ENCODE measurements at places on chromosomes 1 and 21. TPM values are rescaled to one million over a fixed set of nuclear protein-coding genes. Genes with fewer than 3 reads are reported as not detected.

CD52 gene
- not detected for total RNA-seq

S100A1 gene
- 18.1 TPM for total RNA-seq

CDC42SE1 gene
- total RNA-seq, result 59.4 TPM

CSMD2 gene
- not detected for total RNA-seq

APCS gene
- not detected for total RNA-seq

TMIGD3 gene
- total RNA-seq, result 0.88 TPM

NFASC gene
- 1.6 TPM for total RNA-seq

DFFA gene
- 80.2 TPM for total RNA-seq

GRCh38 chr1:183234660-183235476, 48.8 kb downstream of the LAMC2 start:
- peak; percentile 57 for DNase-seq

DNA sequence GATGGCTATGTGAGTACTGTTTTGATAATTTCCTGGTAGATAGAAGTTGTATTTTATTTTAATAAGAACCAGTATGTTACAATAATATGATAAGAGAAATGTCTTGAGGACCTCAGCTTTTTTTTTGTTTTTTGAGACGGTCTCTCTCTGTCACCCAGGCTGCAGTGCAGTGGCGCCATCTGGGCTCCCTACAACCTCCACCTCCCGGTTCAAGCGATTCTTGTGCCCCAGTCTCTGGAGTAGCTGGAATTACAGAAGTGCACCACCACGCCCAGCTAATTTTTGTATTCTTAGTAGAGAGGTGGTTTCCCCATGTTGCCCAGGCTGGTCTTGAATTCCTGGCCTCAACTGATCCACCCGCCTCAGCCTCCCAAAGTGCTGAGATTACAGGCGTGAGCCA, 968.1 kb upstream of the ADGRL4 start:
- no peak for DNase-seq

DNA sequence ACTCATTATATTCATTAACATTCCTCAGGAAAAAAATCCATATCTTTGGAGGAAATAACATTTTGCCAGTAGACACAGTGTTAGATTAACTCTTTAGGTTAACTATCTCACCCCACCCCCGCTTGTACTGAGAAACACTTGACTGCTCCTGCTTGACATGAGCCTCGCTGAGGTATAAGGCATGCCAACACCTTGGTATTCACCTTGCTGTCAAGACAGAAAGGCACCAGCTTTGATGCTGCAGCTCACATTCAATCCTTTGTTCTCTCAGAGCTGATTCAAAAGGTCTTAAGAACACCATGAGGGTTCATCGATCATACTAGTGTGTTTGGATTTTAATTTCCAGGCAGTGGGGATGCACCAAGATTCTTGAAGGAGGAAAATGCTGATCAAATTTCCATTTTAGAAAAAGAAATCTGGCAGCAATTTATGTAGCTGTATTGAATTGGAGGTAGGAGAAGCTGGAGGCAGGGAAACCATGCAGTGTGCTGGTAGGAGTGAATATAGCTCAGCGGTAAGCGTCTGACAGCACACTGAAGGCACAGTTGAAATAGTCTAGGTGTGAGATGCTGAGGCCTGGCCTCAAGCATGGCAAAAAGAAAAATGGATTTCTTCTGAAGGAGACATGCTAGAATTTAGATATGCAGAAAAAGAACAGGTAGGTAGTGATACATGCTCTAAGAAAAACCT, 108.0 kb upstream of the ST6GALNAC5 start:
- no peak for DNase-seq

- peak; percentile 35 for DNase-seq
Measured at GRCh38 chr1:6198646-6199297, 623 bp downstream of the RPL22 start.

DNA sequence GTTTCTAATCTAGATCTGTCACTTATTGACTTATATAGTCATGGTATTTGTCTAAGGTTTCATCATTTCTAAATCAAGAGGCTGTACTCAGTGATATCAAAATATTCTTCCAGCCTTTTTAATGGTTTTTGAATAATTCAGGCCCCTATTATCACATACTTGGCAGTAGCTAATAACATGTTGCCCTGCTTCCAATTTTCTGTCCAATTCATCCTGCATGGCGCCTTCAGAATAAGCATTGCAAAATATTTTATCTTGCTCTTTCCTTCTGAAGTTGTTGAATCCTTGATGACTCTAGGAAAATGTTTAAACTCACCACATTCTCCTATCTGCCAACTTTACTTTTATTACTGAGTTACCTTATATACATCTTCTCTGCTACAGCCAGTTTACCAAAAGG, 517.2 kb upstream of the B3GALT2 start:
- no peak for DNase-seq

- no peak for DNase-seq
Measured at GRCh38 chr1:60894741-60895140, 187.6 kb upstream of the NFIA start.

DNA sequence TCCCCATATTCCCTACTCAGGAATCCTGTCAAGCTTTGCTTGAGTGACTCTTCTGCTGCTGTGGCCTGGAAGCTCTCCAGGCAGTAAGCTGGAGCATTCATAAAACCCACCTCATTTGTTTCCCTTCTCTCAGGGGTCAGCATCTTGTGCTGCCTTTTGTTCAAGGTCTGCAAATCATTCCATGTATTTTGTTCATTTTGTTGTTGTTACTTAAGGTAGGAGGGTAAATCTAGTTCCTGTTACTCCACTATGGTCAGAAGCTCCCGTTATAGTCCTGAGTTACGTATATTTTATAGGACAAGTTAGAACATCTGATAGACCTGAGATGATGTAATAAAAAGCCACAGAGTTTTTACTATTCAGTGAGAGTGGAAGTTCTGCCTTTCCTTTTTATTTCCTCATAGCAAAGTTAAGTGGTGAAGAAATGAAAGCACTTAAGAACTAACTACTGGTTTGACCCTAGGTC, 9.9 kb downstream of the SYNJ1 start:
- no peak for DNase-seq

GRCh38 chr1:230300322-230301301, 125.5 kb downstream of the PGBD5 start:
- no peak for DNase-seq

DNA sequence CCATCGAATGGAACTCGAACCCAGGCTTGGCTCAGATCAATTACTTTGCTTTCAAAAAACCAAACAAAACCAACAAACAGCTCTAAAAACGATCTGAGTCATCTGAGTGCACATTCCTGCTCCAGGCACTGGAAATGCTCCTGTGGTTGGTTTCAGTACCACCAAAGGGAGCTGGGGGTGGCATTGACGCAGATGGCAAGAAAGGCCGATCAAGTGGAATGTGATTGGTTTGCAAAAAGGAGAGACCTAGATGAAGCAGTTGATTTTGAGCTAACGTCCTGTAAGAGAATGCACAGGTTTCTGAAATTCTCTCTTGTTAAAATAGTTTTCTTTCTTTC, 39.5 kb downstream of the PIK3CD start:
- DNase-seq, result no peak

DNA sequence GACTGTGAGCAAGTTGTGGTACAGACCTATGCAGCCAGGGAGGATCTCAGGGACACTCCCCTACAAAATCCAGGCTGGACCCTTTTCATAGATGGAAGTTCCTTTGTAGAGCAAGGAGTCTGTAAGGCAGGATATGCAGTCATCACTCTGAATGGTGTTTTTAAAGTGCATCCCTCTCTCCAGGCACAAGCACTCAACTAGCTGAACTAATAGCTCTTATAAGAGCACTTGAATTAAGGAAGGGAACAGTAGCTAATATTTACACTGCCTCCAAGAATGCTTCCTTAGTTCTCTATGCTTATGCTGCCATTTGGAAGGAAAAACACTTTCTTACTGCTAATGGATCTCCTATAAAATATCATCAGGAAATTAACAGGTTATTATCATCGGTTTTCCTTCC, 27.0 kb upstream of the SMYD3 start:
- no peak for DNase-seq

DNA sequence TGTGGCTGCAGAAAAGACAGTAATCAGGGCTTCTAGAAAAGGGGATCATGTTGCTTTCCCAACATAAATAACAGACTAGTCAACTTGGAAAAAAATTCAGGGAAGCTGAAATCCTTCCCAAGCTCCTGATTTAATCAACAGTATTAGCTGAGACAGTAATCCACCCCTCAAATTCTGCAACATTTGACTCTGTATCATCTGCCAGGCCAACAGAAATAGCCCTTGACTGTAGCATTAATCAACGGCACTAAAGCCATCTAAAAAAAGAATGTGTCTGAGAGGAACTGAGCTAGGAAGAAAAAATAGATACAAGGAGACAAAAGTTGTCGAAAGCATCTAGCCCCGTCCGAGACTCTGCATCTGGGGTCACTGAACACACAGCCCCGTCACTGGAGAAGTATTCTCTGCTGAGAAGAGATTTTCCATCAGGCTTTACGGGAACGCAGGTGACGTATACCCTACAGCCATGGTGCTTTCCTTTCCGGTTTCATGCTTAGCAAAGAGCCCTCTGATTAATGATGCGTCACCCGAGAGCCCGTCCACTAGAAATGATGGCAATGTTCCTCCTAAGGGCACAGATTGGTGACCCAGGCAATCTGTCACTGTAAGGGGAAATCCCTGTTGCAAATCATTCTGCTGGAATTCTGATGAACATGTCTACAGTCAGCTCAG, 42.1 kb upstream of the TP53BP2 start:
- no peak for DNase-seq

GRCh38 chr1:211742272-211742671, 66.9 kb upstream of the NEK2 start:
- DNase-seq, result no peak

DNA sequence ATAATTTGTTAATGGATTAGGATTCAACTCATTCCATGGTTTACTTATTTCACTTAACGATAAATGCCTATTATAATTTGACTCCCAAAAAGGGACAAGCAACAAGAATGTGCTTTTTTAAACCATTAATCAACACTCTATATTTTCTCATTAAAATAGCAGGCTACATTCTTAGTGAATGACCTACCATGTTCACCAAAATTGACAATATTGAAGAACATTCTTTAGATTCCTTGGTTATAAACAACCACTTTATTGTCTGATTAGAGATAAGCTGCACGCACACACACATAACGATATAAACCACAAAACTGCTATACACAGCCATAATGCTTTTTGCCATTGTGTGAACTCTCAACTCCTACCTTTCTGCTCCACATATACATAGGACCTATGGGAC, 75.4 kb upstream of the LRRC7 start:
- no peak for DNase-seq

- no peak for DNase-seq
Measured at GRCh38 chr1:200039849-200040474, 12.5 kb downstream of the NR5A2 start.

GRCh38 chr1:41278076-41278475, 36.0 kb upstream of the SCMH1 start:
- no peak for DNase-seq

DNA sequence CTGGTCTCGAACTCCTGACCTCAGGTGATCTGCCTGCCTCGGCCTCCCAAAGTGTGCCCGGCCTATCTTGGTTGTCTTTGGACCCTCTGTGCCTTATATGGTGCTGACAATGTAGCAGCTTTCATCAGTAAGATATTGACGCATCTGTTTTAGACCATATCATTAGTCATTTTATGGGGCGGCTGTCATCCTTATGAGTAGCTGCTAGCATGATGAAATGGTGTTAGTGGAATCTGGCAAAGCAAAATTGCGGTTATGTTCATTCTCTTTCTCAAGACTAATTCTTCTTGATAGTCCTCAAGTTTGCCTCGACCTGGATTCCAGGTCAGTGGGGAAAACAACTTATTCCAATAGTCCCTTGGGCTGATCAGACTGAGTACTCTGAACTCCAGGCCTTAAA, 199.9 kb downstream of the PRDM2 start:
- no peak for DNase-seq

GRCh38 chr21:43323244-43324005, 103.5 kb downstream of the SIK1 start:
- DNase-seq, result no peak

GRCh38 chr1:205073511-205073910, 10.7 kb downstream of the TMEM81 start:
- no peak for DNase-seq

DNA sequence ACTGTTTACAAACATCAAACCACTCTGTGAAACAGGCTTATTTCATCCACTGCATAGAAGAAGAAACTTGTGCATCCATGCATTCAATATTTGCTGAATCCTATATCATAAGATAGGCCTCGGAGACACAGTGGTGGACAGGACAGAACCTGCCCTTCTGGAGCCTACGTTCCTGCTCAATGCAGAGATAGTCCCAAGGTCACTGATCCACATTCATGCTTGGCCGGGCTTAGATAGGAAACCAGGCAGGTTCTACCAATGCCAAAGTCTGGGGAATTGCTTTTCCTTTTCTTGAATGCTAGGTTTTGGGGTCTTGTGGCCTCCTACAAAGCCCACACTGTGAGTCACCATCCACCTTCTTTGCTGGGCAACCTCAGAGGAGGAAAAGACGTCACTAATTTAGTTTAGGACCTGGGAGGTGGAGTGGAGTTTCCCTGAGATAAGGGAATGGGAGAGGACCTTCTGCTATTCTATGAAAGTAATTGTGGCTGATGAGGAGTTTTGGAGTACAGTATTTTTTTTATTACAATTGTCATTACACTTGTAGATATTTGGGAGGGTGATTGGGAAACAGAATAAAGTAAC, 99.7 kb upstream of the CD34 start:
- DNase-seq, result no peak

GRCh38 chr1:61518670-61519400, 206.1 kb downstream of the TM2D1 start:
- DNase-seq, result no peak

- DNase-seq, result peak; percentile 85
Measured at GRCh38 chr21:38797470-38797869, 8.3 kb upstream of the ETS2 start.

GRCh38 chr1:164774413-164774812, 215.4 kb downstream of the PBX1 start:
- no peak for DNase-seq

GRCh38 chr1:116984406-116985160, 17.0 kb upstream of the CD101 start:
- no peak for DNase-seq

DNA sequence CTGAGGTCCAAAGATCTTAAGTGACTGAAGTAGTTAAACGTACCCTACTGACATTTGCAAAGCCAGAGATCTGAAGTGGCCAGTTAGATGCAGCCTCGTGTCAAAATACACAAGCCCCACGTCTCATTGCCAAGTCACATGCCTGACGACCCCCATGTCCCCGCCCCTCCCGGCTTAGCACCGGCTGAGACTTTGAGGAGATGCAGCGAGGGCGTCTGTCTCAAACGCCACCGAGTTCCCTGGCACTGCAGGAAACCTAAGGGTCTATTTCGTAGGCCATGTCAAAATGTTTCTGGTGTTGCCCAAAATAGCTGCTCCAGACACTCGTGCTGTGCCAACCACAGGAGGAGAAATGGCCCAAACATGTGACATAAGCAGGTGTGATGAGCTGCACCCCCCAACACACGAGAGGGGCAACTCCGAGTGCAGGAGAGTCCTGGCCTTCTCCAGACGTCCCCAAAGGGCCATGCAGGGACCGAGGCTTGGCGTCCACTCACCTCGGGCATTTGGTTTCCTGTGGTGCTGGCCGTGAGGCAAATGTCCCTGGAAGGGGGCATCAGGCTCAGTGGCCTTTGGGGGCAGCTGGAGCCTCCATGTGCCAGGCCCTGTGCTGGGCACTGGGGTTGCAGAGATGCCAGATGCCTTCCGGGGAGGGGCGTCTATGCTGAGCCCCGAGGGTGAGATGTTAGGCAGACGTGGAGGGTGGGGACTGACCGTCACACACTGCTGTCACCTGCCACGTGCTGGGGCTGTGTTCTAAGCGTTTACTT, 67.0 kb downstream of the MATN1 start:
- no peak for DNase-seq

- DNase-seq, result no peak
Measured at GRCh38 chr1:162977944-162978568, 91.1 kb upstream of the RGS4 start.
